ENCODE measurements at places on chromosomes 1 and 21.

GRCh38 chr1:19813643-19813960 lies 1.5 kb downstream of the RNF186 start:
- DNase-seq = no peak

GRCh38 chr1:183901748-183902330 lies 96.9 kb downstream of the RGL1 start:
- no peak for DNase-seq

DNA sequence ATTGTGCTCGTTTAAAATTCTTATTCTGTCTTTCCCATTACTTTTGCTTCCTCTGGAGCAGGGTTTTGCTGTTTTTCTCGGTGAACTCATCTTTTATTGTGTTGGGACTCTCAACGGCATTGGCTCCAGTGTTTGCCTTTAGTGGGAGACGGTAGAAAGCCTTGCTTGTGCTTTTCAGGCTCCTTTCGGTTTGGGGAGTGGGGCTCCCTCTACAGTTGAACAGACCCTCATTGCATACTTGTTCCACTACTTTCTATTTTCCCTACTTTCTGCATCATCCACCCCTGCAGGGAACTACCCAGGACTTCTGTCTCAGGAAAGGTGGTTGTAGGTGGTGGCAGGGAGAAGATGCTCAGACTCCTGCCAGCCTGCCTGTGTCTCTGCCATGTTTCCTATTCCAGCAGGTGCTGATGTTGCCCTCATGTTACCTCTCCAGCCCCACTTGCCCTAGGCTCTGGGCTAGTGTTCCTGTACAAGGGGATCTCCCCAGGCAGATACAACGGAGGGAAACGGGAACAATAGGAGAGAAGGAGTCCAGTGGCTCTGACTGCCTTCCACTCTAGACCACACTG lies 68.5 kb upstream of the ZBTB18 start:
- DNase-seq = no peak

DNA sequence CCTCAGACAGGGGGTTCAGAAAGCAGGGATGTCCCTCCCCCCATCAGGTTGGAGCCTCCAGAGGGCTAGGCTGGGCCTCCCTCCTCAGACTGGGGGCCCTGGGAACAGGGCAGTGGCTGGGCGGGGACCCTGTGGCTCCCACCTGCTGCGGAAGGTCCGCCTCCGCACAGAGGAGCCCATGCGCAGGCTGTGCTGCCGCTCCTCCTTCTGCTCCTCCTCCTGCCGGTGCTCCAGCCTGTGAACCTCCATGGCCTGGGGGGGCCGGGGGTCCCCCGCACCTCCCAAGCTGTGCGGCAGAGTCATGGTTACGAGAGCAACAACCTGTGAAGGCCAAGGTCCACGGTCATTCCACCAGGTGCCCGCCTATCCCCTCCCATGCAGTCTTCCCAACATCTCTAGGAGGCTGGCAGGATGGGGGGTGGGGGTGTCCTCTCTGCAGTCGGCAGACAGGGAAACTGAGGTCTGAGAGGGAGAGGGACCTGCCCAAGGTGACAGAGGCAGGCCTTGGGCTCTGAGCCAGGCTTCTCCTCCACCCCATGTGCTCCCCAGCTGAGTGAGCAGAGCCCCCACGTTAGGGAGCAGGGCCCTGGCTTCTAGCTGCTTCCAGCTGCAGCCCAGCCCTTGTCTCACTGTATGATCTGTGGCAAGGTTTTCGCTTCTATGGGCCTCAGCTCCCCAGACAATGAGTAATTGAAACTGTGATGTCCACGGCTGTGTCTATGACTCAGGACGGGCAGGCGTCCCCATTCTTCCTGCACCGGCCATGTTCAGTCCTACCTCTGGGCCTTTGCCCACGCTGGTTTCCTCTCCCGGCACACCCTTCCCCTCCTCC lies 3.4 kb downstream of the MYOM3 start:
- DNase-seq = no peak

DNA sequence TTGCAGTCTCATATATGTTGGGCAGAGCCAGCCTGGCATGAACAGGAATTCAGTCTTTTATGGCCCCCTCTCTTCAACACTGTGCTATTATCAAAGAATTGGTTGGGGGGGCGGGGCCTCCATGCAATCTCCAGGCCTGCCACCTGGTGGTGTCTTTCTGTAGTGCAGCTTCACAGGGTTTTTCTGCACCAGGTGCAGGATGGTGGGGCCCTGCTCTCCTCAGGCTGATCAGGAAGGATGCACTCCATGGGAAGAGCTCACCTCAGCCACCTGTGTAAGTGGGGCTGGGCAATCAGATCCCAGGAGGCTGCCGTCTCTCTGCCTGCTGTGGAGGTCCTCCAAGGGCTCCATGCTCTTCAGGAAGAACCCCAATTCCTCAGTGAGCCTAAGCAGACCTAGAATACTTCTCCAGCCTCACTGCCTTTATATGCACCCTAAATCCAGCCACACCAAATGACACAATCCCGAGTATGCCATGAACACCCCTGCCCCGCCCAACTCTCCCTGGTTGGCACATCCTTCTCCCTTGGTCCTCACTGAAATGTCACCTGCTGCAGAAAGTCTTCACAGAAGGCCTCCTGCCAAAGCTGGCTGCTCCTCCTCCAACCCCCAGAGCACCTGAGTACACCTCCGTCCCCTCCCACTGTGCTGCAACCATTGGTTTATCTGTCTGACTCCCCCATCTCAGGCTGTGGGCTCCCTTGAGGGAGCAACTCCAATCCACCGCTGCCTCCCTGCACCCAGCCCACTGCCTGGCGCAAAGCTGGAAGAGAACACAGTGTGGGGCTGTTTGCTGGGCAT lies 16.5 kb downstream of the STK40 start:
- DNase-seq = peak; percentile 77

DNA sequence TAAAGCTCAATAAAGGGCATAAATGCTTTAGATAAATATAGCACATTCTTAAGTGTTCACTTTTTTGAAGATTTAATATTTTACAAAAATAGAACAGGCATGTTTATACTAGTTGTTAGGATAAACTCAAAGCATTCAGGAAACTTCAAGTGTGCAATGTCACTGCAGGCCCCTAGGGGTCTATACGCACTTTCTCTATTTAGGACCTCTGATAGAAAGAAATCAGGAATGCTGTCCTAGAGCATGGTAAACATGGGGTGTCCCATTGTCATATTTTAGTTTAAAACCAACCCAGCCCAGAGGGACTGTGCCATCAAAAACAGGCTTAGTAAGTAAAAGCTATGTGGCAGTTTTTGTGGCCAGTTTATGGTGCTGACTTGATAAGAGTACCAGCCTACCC lies 102.2 kb downstream of the BARHL2 start:
- DNase-seq = no peak

- DNase-seq = no peak
Observed at GRCh38 chr1:31409946-31410858, 2.8 kb upstream of the SERINC2 start.

DNA sequence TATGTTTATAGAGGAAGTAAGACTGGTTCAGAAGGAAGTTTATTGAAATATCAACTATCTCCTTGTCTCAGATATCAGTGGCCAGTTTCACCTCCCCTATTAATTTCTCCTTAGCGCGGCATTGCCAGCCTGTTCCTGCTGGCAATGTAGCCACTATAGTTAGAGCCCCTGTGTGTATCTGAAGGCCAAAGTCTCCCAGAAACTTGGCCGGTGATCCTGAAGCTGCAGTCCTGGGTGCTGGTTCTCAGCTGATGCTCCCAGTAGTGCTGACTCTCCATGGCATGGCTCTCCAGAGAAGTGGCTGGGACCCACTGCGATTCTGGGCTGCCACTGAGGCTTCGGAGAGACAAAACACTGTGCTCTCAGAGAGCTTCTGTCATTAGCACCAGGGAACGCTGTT lies 59.9 kb downstream of the TNN start:
- no peak for DNase-seq

GRCh38 chr1:228228601-228229074 lies 20.8 kb downstream of the OBSCN start:
- no peak for DNase-seq

GRCh38 chr1:91724231-91724630 lies 161.7 kb downstream of the TGFBR3 start:
- no peak for DNase-seq
